ENCODE measurements at places on chromosomes 1 and 21. TPM values are rescaled to one million over a fixed set of nuclear protein-coding genes. Genes with fewer than 3 reads are reported as not detected.

DNA sequence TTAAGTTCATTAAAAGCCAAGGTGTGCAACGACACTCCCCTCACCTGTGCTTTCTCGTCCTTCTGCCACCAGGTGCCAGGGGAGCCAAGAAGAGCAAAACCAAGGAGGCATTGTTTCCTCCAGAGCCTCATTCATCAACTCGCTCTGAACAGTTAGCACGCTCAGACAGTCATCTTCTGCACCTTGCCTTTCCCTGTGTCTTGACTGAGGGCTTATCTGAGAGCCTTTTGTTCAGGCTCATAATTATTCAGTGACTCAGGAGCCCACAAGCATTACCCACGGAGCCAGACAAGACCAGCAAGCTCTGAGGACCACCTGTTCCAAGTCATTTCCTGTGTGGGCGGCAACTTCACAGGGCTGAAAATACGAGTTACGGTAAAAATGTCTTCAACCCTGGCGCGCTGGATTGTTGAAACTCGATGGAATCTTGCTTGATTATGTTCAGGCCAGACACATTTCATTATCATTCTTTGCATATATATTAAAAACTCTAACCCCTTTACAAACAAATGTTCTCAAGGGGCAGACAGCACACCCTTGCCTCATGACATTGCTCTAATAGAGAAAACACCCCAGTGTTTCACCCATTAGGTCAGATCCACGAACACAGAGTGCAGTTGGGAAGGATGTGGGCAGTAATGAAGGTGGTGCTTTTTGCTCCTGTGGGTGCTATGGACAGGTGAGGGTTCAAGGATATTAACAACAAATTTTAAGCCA lies 89.7 kb upstream of the RUNX1 start:
- no peaks in the 10 kb centered on the region for H3K27me3 ChIP-seq
- peak overlapping the region; percentile 53 for H3K27ac ChIP-seq
- peak overlapping the region; percentile 39 for H3K4me3 ChIP-seq
- H3K4me1 ChIP-seq = peaks cover 16% of the 10 kb centered on the region
- DNase-seq = peak; percentile 71

DNA sequence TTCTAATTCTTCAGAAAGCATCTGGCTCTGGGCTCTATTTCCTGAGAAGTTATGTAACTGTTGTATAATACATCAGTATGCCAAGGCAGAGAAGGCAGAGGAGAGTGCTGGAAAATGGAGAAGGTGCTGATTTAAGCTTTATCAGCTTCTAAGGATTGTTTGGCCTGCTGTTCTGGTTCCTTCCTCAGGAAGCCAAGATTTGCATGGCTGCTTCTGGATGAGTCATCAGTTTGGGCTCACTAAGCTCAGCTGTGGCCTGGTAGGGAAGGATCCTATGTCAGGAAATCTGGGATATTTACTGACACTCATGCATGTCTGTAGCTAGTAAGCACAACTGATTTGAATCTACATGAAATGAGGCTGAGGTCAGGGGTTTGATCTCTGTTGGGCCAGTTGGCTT lies 73.2 kb upstream of the ADGRL4 start:
- no peak for DNase-seq
- H3K4me1 ChIP-seq = no peaks in the 10 kb centered on the region
- no peak overlapping the region for H3K4me3 ChIP-seq
- H3K27ac ChIP-seq = no peak overlapping the region
- no peaks in the 10 kb centered on the region for H3K27me3 ChIP-seq
- H3K36me3 ChIP-seq = no peaks in the 10 kb centered on the region

DNA sequence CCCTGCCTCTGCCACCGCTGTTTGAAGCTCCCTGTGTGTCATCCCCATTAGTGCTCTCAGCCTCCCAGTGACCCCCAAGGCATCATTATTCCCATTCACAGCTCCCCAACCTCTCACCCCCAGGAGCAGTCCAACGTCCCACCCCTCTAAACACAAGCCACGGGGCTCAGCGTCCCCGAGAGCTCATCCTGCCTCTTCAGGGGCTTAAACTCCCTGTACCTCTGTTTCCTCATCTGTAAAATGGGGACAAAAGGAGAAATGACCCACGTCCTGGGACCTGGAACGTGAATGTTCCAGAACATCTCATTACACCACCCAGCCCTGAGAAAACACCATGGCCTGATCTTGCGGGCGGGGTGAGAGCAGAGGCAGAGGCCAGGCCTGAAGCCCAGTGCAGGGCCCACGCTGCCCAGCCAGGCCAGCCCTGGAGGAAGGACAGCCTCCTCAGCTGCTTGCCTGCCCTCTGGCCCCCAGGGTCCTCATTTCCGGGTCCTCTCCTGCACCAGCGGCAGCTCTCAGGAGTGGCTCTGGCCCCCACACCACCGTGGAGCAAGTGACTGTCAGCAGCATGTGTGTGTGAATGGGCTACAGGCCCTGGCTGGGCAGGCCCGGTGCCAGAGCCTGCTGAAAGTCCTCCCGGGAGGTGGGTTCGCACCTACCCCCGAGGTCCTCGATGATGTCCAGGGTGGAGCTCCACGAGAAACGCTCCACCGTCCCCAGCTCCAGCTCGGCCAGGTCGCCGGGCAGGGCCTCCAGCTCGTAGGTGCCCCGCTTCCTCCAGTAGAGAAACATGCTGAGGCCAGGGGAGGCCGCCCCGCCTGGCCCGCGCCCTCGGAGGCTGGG lies 14.1 kb upstream of the PLEKHG5 start:
- DNase-seq = no peak
- peaks cover 3% of the 10 kb centered on the region for H3K4me1 ChIP-seq
- H3K27ac ChIP-seq = no peak overlapping the region

TBX19 gene
- total RNA-seq = 1.4 TPM
